ENCODE measurements at places on chromosomes 5 and 9.

DNA sequence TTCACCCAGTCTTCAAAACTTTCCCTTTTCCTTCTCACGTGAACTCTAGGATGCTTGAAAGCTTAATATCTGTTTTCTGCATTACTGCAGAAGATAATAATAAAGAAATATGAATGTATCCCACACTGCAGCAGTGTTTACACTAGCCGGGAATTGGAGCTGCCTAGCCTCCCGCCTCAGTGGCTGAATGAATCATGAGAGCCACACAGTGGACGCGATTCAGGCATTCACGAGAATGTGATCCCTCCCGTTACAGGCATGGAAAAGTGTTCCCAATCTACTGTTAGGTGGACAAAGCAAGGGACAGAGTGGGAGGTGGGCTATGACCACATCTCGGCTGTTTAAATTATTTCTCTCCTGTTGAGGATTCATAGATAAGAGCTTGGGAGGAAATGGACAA, 69.4 kb upstream of the CTSL start:
- no peak for DNase-seq

DNA sequence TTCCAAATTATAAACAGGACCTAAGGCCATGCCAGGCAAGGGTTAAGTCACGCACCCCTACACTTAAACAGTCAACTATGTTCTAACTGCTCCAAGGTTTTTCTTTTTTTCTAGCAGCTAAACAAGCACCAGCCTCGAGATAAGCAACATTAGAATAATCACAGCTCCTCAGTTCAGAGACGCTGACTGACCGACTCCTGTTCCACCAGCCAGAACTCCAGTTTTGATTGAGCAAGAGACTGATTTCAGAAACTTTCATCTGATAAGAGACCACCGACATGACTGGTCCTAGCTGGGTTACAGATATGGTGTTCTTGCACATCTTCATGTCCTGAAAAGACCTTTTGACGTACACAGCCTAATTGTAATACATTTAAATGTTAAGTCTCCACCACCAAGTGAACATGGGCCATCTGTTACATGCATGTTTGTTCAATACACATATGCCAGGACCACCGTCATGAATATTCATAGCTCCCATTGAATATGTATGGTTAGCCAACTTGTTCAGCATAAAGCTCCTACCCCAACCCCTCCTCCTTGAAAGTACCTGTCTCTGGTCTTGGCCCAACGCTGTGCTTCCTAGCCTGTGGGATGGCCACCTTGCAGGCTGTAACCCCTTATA, 23.7 kb upstream of the OTULINL start:
- no peak for DNase-seq

- no peak for DNase-seq
These were observed 22.4 kb downstream of the NREP start for GRCh38 chr5:111734597-111734996.

DNA sequence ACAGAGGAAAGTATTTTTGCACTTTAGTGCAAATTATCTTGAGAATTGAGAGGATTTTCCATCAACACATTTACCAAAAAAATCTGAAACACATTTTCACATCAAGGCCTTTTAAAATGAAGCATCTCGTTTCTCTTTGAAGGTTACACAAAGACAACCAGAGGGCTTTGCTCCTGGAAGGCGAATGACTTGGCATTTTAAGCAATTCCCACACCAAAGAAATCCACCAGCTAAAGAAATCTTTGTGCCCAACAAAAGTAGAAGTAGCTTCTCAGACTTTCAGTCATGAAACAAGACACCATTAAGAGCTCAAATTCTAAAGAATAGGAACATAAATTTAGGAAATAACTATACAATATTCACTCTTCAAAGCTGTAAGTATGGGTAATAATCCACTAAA, 59.9 kb downstream of the HABP4 start:
- no peak for DNase-seq

GRCh38 chr9:124510650-124511425, 3.6 kb upstream of the NR5A1 start:
- no peak for DNase-seq

DNA sequence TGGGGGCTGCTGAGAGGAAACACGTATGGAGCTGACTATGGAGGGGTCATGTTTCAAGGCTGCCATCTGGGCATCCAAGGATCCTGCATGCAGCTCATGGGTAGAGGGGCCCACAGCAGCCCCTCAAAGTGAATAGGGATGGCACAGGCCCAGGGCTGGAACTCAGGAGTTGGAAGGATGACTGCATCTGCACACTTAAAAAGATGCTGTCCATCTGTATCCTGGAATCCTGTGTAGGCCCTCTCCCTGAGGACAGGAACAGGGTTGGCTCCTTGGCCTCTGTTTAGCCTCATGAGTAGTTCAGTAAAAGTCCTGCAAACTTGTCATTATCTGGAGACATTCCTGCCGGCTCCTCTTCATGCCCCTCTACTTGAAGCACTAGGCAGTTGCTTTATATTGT, 4.0 kb downstream of the BNIP1 start:
- DNase-seq, result no peak

DNA sequence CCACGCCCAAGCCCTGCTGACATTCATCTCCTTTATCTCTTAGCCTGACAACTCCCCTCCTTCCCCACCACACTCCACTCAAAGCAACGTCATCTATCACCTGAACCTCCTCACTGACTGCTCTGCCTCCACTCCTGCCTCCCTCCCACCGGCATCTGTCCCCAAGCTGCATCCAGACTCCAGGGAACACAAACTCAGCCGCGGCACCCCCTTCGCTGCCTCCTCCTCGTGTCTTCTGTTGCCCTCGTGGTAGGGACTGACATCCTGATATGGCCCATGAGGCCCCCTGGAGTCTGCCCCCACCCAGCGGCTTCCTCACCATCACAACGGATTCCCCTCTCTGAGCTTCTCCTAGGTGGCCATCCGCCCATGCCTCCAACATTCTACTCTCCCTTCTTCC, 101.0 kb upstream of the TAS2R1 start:
- DNase-seq, result no peak

- no peak for DNase-seq
These were observed 217.4 kb downstream of the FANCC start for GRCh38 chr9:95100071-95100627.

GRCh38 chr5:146209714-146210113, 6.3 kb downstream of the RBM27 start:
- DNase-seq, result no peak

DNA sequence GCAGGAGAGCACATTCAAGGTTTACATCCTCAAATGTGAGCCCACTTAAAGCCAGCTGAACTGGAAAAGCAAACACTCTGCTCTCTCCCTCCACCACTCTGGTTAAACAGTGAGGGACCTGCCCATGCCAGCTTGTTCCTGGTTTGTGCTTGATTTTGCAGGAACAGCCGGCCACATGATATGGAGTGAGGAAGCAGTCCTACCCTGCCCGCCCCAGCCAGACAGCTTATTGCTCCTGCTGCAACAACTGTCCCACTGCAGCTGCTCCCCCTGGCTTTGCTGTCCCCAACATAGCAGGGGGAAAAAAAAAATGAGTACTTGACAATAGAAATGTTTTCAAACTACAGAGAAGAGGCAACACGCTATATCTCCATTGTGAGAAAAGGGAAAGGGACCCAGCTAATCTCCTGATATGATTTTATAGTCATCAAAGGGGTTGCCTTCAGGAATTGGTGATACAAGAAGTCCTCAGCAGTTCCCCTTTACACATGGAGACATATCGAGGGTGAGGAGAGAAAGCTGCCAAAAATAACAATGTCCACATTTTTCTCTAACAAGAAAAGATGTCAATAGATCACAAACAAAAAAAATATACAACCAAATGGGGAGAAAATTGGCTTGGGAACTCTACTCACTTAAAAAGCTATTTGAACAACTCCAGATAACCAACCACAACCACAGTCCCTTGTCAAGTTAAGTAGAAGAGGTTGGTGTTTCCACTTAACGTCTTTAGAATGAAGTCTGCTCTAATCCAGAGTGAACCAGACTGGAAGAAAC, 4.6 kb downstream of the MYO10 start:
- DNase-seq, result no peak

DNA sequence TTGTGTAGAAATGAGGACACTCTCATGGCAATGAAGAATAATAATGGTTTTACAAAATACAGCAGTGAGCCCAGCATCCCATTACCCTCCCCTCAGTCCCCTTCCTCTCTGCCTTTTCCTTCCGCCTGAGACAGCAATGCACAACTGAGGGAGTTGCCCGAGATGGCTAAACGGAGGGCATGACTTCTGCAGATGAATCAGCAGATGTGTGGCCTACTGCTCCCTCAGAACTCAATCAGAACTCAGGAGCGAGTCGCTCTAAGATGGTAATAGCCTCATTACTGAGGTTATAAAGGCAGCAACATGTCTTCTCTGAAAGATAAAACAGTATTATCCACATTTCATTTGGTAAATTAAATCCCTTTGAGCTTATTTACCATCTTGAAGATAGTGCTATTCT, 326.6 kb downstream of the ENC1 start:
- DNase-seq, result no peak

- no peak for DNase-seq
These were observed 95.2 kb upstream of the CAST start for GRCh38 chr5:96566833-96567587.

DNA sequence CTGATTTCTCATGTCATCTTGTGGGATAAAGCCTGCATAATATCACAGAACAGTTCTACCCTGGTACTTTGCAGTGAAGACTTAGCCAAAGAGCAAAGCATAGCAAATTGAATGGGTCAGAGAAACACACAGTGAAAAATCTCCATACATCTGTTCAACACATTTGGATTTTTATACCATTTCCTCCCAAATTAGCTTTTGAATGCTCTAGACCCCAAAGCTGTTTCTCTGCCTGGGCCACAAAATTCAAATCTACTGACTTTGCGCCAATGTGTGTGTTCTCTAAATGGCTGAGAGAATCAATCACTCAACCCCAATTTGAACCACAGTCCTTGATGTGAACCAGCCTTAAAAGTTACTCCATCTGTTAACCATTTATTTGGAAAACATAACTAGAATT, 236.9 kb upstream of the NFIL3 start:
- DNase-seq, result no peak

DNA sequence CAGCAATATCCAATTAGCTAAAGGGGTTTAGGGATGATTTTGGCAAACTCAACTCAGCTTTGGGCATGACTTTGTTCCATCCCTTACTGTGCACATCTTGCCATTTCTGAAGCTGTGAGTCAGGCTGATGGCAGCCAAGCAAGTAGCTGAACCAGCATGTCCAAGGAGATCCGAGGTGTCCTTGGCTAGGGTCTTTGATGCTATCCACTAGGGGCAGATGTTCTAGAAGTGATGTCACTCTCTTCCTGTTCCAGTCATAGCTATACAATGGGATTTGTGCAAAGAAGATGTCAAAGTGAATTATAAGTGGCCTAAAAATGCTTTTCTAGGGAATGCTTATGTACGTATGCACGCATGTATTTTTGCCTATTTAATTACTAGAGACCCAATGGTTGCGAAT, 160.8 kb upstream of the PAPPA start:
- no peak for DNase-seq

- no peak for DNase-seq
These were observed 36.5 kb upstream of the SH3PXD2B start for GRCh38 chr5:172490514-172491461.

- DNase-seq, result no peak
These were observed 162.7 kb upstream of the MRPS30 start for GRCh38 chr5:44646016-44646415.

Measured in stimulated activated CD4-positive, alpha-beta T cell treated with anti-CD3 and anti-CD28 coated beads, Interleukin-4, amount 100 ng/mL, for 4 hours (primary cell).